ENCODE measurements at places on chromosomes 2 and 18.

DNA sequence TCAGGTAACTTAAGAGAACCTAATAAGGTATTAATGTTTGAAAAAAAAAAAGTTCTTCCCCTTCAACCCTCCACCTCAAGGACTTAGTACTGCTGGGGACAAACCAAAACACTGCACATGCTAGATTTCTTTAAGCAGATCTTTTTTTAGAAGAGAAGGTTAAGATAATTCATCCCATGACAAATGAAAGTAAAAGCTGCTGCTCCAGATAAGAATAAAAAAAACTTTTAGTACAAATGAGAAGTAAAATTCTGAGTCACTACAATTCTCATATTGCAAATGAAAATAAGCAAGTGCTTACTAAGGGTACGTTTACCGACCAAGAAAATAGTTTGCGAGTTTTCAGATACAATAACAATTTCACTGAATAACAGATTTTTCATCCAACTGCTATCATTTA, 8.9 kb downstream of the STAM2 start:
- no peak for DNase-seq
- H3K4me3 ChIP-seq = no peak overlapping the region
- peaks cover 13% of the 10 kb centered on the region for H3K36me3 ChIP-seq
- H3K27ac ChIP-seq = no peak overlapping the region
- no peaks in the 10 kb centered on the region for H3K4me1 ChIP-seq
- H3K27me3 ChIP-seq = no peaks in the 10 kb centered on the region

DNA sequence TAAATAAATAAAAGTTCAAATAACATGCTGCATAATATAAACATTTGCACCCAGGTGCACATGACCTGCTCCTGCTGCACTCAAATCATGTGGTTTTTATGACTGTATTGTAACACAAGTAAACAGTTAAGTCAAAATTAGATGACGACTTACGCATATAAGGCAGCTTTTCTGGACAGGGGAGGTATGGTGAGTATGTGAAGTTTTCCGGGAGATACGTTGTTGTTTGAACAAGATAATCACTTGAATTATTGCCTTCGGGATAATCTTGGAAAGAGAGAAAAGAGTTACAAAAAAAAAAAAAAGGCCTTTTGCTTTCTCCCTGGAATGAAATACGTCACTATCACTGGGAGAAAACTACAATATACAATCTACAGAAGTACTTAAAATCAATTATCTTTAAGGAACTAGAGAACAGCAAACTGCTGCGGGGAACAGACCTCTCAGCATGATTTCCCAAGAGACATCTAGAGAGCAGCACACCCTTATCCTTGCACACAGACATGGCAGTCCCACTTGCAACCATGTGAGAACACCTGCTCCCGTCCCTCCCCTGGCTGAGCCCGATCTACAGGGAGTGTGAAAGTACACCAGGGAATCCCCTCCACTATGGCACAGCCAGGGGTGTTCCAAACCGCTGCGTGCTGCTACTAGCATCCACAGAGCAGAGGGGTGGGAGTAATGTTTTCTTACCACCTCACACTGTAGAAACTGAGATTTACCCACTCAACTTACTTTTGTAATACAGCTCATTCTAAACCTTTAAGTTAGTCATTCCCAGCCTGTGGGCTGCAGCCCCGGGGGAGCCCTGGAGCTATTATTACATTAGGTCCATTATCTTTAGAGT, 26.3 kb downstream of the B4GALT6 start:
- H3K27ac ChIP-seq = no peak overlapping the region
- no peak overlapping the region for H3K4me3 ChIP-seq
- no peaks in the 10 kb centered on the region for H3K27me3 ChIP-seq
- no peak for DNase-seq
- H3K4me1 ChIP-seq = peaks cover 3% of the 10 kb centered on the region
- peaks cover 43% of the 10 kb centered on the region for H3K36me3 ChIP-seq

GRCh38 chr18:65955747-65956146, 204.9 kb downstream of the CDH7 start:
- H3K27ac ChIP-seq = no peak overlapping the region
- no peaks in the 10 kb centered on the region for H3K27me3 ChIP-seq
- H3K4me3 ChIP-seq = no peak overlapping the region
- no peaks in the 10 kb centered on the region for H3K36me3 ChIP-seq

GRCh38 chr2:128422571-128422970, 103.9 kb upstream of the HS6ST1 start:
- peak; percentile 4 for DNase-seq
- no peaks in the 10 kb centered on the region for H3K4me1 ChIP-seq
- H3K36me3 ChIP-seq = peaks cover 5% of the 10 kb centered on the region
- no peak overlapping the region for H3K27ac ChIP-seq
- no peak overlapping the region for H3K4me3 ChIP-seq

DNA sequence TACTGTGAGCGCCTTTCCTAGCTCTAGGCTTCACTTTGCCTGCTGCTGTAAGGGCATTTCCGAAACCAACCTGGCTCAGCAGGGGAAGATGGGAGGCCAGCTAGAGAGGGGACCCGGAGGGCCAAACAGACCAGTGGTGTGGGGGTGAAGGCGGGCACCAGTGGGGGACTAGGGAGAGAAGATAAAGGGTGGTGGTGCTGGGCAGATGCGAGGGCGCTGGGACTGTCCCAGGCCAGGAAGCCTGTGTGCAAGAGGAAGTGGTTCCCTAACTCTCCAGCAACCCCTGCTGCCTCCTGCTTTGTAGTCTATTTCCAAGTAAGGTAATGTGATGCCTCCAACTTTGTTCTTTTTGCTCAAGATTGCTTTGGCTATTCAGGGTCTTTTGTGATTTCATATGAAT, 73.1 kb downstream of the DNAH7 start:
- peak; percentile 31 for DNase-seq
- no peak overlapping the region for H3K4me3 ChIP-seq
- H3K27ac ChIP-seq = no peak overlapping the region
- no peaks in the 10 kb centered on the region for H3K4me1 ChIP-seq
- H3K27me3 ChIP-seq = no peaks in the 10 kb centered on the region

- H3K27me3 ChIP-seq = no peaks in the 10 kb centered on the region
- no peak overlapping the region for H3K27ac ChIP-seq
- no peak for DNase-seq
- H3K4me1 ChIP-seq = no peaks in the 10 kb centered on the region
- H3K36me3 ChIP-seq = no peaks in the 10 kb centered on the region
These were observed 297.6 kb upstream of the STON1 start for GRCh38 chr2:48232351-48232750.

DNA sequence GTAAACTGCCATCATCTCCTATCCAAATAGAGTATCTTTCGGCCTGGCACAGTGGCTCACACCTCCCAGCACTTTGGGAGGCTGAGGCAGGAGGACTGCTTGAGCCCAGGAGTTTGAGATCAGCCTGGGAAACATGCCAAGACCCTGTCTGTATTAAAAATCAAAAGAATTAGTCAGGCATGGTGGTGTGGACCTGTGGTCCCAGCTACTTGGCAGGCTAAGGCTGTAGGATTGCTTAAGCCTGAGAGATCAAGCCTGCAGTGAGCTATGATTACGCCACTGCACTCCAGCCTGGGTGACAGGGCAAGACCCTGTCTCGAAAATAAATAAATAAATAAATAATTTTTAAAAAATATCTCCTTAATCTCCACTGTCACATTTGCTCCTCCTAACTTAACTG, 14.7 kb upstream of the ARPC2 start:
- no peak overlapping the region for H3K27ac ChIP-seq
- H3K27me3 ChIP-seq = 0 out of 2 replicates have a peak, but pooled peaks cover 2% of the 10 kb centered on the region
- no peaks in the 10 kb centered on the region for H3K4me1 ChIP-seq
- no peaks in the 10 kb centered on the region for H3K36me3 ChIP-seq

DNA sequence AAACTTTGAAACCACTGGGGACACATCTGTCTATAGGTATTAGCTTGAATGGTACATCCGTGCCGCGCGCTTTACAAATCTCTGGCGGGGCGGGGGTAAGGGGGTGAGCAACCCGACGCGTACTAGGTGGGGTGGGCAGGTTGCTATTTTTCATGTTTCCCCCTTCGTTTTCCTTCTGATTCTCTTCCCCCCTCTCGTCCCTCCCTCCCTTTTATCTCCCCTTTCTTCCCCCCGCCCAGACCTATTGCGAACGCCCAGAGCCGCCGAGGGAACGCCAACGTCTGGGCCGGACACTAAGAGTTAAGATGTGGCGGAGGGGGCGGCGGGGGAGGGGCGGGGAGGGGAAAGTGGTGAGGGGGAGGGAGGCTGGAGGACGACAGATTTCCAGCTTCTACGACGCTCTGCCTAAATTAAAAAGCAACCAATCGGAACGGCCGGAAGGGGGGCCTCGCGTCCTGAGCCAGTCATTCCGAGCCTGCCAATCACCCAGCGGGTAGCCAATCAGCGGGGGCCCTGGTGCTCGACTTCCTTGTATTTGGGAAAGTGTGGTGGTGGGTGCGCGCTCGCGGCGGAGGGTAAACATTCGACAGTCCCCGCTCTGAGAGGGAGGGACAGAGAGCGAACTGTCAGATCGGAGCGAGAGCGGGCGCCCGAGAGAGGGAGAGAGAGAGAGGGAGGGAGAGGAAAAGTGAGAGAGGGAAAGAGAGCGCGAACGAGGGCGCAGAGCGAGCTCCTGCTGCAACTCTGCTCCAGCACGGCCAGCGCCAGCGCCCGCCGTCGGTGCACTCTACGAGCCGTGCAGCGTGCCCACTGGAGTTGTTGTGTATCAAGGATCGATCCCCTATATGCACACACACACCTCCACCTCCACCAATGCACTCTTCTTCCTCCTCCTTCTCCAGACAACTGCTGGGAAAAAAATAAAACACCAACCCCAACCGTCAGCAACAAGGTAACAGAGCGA, at the start of gene POU3F3:
POU3F3 (plus strand) TSS at position 582 of the 964 bp plus-strand sequence. CDS start 1,396 bp downstream, outside the sequence.
- no peak within 1 kb of the TSS for H3K27ac ChIP-seq
- peak; percentile 99 for DNase-seq
- no peaks in the 10 kb centered on the region for H3K4me1 ChIP-seq
- peak within 1 kb of the TSS; percentile 72 for H3K4me3 ChIP-seq

DNA sequence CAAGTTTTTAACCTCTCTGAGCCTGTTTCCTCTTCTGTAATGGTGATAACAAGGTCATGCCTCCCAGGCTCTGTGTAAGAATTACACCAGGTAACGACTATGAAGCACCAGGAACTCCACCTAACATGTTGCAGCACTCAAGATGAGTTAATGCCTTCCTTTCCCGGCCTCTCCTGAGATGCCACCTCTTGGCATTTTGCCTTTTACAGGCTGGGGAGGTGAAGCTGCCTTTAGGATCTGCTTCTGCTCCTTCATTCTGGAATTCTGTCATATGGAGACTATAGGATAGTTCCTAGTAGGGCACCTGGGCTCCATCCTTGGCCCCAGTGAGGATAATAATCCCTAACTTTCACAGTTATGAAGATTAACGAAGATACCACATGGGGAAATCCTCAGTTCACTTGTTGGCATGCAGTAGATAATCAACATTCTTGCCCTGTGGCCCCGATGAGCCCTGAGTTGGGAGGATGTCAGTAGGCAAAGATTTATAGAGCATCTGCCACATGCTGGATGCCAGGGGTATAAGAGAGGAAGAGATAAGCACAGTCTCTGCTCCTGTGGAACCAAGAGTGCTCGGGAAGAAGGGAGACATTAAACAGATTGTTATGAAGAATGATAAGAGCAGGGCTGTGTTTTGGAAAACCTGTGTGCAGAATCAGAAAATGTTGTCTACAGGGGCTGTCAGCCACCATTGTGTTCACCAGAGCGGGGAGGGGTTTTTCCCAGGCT, 43.9 kb upstream of the KCNF1 start:
- peaks cover 6% of the 10 kb centered on the region for H3K36me3 ChIP-seq
- DNase-seq = no peak
- no peaks in the 10 kb centered on the region for H3K27me3 ChIP-seq
- no peak overlapping the region for H3K27ac ChIP-seq
- H3K4me1 ChIP-seq = no peaks in the 10 kb centered on the region
- no peak overlapping the region for H3K4me3 ChIP-seq

DNA sequence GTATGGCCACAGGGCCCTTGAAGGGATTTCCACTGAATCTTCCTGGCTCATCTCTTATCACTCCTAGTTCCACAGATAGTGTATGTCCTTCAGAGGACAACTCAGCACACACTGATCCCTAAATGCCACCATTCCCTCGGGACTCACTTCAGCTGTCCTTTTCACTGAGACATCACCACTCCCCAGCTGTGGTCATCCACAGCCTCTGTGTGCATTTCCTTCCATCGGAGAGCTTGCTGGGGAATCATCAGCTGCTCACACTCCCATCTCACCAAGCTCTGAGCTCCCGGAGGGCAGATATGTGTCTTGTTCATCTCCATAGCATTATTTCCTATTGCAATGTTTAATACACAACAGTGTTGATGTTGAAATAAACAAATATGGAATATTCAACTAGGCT, 759.5 kb downstream of the RNF144A start:
- H3K27ac ChIP-seq = no peak overlapping the region
- no peak for DNase-seq
- no peak overlapping the region for H3K4me3 ChIP-seq
- no peaks in the 10 kb centered on the region for H3K27me3 ChIP-seq
- H3K4me1 ChIP-seq = 0 out of 2 replicates have a peak, but pooled peaks cover 2% of the 10 kb centered on the region
- peaks cover 14% of the 10 kb centered on the region for H3K36me3 ChIP-seq

Measured in H9 (cell line).